Cardiac septum (tissue), 1 donor: ENCODE measurements at places on chromosomes 5 and 9. TPM values are rescaled to one million over a fixed set of nuclear protein-coding genes. Genes with fewer than 3 reads are reported as not detected.

GRCh38 chr5:95414451-95414850, 23.3 kb downstream of the FAM81B start:
- no peak for DNase-seq

- DNase-seq, result no peak
Measured at GRCh38 chr9:13224366-13224765, 55.1 kb downstream of the MPDZ start.

DNA sequence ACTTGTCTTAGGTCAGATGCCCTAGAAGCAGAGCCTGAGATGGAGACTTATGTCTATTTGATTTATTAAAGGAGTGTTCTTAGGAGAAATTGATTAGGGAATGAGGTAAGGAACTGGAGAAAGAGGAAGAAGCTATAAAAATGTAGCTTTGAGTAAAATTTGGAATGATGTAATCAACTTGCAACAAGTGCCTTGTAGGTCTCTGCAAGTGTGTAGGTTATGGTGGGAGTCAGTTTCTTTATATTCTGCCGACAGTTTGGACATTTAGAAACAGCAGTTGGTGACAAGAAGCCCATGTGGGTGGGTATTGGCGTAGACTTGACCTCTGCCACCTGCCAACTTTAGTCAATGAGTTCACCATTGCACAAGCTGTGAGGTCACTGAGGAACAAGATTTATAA, 986.5 kb downstream of the CDH18 start:
- no peak for DNase-seq

- DNase-seq, result no peak
Measured at GRCh38 chr5:65426656-65427055, 55.1 kb downstream of the ADAMTS6 start.

DNA sequence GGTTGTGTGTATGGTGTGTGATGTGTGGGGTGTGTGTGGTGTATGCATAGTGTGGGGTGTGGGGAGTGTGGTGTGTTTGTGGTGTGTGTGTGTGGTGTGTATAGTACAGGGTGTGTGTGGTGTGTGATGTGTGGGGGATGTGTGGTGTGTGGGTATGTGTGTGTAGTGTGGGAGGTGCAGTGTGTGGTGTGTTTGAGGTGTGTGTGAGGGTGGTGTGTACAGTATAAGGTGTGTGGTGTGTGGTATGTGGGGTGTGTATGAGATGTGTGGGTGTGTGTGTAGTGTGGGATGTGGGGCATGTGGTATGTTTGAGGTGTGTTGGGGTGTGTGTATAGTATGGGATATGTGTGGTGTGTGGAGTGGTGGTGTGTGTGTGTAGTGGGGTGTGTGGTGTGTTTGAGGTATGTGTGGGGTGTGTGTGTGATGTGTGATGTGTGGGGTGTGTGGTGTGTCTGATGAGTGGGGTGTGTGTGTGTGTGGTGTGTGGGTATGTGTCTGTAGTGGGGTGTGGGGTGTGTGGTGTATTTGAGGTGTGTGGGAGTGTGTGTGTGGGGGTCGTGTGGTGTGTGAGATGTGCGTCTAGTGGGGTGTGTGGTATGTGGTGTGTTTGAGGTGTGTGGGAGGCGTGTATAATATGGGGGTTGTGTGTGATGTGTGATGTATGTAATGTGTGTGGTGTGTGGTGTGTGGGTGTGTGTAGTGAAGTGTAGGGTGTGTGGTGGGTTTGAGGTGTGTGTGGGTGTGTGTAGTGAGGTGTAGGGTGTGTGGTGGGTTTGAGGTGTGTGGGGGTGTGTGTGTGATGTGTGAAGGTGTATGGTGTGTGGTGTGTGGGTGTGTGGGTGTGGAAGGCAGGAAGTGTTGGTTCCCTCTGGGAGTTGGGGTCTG, 8.6 kb downstream of the ECSCR start:
- DNase-seq, result no peak

SLC9A3 gene
- 1.0 TPM for total RNA-seq

SLCO4C1 gene
- 0.19 TPM for total RNA-seq
